ENCODE measurements at places on chromosomes 1 and 21. TPM values are rescaled to one million over a fixed set of nuclear protein-coding genes. Genes with fewer than 3 reads are reported as not detected.

The NUP210L gene
- total RNA-seq, result not detected

- DNase-seq, result no peak
Measured at GRCh38 chr1:221695301-221695700, 46.6 kb downstream of the DUSP10 start.

The RASAL2 gene
- total RNA-seq, result 7.6 TPM

DNA sequence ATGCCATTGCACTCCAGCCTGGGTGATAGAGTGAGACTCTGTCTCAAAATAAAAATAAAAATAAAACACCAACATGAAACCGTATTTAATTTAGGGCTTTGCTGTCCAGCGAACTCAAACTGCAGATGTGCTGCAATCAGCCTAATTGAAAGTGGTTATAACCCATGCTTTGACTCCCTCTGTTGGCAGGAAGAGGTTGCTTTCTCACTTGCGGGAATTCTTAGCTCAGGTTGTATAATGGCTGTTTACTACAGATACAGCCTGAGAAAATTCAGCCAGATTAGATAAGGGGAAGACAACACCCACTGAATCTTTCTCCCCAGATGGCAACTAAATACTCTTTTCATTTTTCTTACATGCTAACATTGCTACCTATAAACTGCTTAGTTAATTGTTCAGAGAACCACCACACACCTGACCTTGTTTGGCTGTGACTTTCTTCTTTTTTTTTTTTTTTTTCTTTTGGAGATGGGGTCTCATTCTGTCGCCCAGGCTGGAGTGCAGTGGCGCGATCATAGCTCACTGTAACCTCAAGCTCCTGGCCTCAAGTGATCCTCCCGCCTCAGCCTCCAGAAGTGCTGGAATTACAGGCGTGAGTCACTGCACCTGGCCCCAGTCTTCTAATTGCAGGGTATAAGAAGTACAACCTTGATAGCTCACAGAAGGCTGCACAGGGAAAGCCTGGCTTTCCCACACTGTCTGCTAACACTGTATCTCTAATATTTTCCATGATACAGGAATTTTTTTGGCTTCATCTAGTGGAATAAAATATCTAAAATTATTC, 34.6 kb downstream of the DNTTIP2 start:
- peak; percentile 20 for DNase-seq

The TUFT1 gene
- 3.5 TPM for total RNA-seq

GRCh38 chr1:94528826-94529225, 12.7 kb downstream of the F3 start:
- no peak for DNase-seq
